GF-D8 (cell line): ENCODE measurements at places on chromosomes 6 and 20.
A peak's percentile ranks its signal among the peaks of the same experiment; 100 is the strongest.

GRCh38 chr6:73610444-73611275 is 43.1 kb downstream of the SLC17A5 start:
- DNase-seq: peak; percentile 10

- no peak for DNase-seq
These were observed 23.4 kb downstream of the MC3R start for GRCh38 chr20:56271974-56272373.

- no peak for DNase-seq
These were observed 46.6 kb upstream of the TMEM30A start for GRCh38 chr6:75331151-75331550.

- DNase-seq: no peak
These were observed 44.3 kb downstream of the CTCFL start for GRCh38 chr20:57480444-57481160.

GRCh38 chr20:23988561-23988960 is at the start of gene GGTLC1:
TSS of gene GGTLC1 (minus strand) at chr20:23988779. CDS start at chr20:23986611, 2,168 bp downstream.
- no peak for DNase-seq

- no peak for DNase-seq
These were observed 10.5 kb downstream of the KCNK15 start for GRCh38 chr20:44756011-44756688.
